ACHN (cell line): ENCODE measurements at places on chromosomes 2 and 18.
A peak's percentile ranks its signal among the peaks of the same experiment; 100 is the strongest.

DNA sequence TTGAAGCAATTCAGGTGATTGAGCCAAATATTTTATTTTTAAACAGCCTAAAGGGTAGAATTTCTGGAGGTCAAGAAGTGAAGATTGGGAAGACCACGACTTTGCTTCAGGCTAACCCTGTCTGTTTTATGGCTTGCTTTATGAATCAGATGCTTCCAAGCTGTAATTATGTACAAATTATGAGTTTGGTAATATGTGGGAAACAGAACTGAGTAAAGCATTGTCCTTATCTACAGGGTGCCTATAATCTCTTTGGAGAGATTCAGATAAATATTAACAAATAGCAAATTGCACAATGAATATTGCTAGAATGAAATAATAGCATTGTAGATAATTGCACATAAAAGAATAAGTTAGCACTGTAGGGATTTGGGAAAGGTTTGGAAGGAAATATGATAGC is 539.4 kb upstream of the CDH2 start:
- DNase-seq, result no peak

GRCh38 chr2:231017231-231017598 is 20.1 kb upstream of the C2orf72 start:
- no peak for DNase-seq

DNA sequence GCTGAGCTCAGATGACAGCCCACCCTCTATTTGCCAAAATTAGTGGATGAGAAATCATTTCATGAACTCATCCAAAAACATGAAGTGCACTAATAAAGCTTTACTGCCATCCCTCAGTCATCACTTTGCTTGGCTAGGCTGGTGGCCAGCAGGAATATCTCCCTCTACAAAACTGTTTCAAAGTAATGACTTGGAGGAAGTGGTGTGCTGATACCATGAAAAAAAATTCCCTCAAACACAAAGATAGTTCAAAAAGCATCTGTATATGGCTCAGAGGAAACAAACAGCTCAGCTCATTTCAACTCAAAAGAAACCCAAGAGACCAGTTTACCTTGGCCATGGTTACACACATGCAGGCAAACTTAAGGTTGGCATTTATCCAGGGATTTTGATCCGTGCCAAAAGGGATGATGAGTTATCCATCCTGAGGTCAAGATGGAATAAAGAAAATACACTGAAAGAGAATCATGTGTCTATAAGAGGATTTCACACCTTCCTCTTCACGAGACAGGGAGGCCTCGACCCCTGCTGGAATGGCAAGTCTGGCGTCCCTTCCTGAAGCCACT is 18.4 kb upstream of the WIPF1 start:
- no peak for DNase-seq

DNA sequence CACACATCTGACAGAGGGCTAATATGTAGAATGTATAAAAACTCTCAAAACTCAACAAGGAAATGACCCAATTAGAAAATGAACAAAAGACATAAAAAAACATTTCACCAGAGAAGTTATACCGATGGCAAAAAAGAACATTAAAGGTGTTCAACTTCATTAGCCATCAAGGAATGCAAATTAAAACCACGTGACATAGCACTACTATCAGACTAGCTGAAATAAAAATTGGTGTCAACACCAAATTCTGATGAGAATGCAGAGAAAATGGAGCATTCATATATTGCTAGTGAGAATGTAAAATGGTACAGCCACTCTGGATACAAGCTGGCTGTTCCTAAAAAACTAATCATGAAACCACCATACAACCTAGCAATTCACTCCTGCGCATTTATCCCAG is 128.0 kb downstream of the INSIG2 start:
- DNase-seq, result no peak

GRCh38 chr18:32881009-32881408 is 108.2 kb upstream of the KLHL14 start:
- DNase-seq, result no peak

DNA sequence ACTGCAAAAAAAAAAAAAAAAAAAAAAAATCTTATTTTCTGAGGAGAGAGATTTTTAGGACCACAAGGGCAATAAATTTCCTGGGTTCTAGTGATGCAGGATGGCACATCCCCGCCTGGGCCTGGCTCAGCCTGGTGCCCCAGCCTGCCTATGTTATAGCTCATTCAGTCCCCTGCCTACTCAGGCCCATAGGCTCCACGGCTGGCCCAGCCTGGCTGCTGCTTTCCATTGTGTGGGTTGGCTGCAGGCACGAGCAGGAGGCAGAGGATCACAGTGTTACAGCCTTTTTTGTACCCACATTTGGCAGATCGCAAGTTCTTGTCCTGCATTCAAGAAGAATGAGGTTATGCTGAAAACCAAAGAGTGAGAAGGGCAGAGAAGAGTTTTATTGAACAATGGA is 2.8 kb upstream of the SULT6B1 start:
- no peak for DNase-seq

DNA sequence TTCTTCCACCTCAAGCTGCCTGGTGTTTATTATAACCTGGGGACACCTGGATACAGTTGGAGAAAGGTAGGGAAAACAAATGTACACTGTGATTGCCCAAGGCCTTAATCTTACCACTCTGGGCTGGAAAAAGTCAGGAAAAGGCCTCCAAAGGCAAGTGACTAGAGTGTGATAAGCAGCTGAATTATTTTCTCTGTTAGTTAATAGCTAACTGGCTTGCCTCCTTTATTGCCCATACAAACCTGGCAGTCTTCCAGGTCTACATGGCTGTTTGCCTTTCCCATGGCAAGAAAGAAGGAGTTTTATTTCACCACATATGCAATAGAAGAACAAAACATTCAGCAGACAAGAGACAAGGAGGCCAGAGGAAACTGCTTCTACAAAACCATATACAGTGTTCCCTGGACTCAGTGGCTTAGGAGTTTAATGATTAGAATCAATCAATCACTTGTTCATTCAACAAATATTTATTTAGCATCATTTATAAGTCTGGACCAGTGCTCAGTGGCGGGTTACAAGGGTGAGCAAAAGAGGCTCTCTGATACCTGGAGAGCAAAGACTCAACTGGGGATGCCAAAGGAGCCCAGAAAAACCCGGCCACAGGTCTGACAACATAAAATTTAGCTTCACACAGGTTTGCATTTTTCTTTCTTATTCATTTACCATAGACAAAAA is 27.5 kb upstream of the SUCLG1 start:
- DNase-seq, result peak; percentile 80

GRCh38 chr2:229032608-229033234 is 238.4 kb downstream of the PID1 start:
- DNase-seq, result no peak

DNA sequence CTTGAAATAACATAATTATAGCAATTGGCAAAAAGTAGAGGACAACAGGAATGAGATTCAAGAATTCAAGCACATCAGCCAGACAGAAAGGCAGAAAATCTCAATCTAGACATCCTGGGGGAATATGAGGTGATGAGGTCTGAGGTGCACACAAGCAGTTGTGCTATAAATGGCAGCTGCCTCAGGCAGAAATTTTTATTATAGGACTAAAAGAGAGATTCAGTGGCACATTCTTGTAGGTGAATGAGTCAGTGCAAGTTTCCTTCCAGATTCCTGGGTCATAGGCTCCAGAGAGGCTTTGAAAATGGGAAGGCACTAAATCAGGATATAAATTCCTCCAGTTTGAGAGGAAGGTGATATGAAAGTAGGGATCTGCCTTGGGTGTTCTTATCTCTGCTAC is 127.2 kb upstream of the THSD7B start:
- DNase-seq, result no peak

- no peak for DNase-seq
Observed at GRCh38 chr2:218276986-218277755, 6.9 kb downstream of the PNKD start.

DNA sequence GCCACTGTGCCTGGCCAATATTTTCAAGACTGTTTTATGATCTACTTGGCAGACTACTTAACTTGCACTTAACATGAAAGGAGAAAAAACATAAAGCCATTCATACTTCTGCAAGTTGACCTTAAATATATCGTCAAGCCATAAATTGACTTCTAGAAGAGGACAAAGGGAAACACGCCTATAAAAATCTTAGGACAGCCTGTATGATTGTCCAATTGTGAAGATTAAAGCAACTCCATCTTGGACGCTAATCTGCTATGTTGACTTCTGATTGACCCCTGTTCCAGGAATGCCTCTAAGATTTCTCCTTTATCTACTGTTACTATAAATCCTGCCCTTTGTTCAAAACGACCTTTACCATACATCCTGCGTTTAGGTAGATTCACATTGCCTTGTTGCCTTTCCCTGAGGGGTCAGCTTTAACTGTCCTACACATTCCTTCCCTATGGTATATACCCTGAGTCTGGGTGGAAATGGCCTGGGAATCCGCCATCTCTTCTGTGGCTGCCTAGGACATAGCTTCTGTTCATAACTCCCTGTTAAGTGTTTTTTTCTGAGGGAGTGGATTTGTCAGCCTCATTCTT is 40.2 kb upstream of the SLC35F5 start:
- no peak for DNase-seq

DNA sequence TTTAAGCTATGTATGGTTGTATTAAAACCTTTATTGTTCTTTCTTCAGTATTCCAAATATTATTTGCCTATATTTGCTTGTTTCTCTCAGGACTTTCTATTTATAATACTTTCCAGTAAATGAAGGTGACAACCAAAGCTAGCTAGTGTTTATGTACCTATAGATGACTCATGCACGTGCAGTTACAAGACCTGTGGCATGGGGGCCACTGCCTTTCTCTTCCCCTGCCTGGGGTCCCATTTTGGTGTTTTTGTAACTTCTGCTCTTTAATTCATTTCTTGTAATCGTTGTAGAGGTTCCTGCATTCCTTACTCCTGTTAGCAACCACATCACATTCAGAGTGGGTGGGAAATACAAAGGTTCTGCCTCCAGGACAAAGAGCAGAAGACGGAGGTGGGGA is 364.6 kb downstream of the PTPRM start:
- no peak for DNase-seq

- DNase-seq, result no peak
Observed at GRCh38 chr2:237324837-237325236, 89.1 kb downstream of the COL6A3 start.

DNA sequence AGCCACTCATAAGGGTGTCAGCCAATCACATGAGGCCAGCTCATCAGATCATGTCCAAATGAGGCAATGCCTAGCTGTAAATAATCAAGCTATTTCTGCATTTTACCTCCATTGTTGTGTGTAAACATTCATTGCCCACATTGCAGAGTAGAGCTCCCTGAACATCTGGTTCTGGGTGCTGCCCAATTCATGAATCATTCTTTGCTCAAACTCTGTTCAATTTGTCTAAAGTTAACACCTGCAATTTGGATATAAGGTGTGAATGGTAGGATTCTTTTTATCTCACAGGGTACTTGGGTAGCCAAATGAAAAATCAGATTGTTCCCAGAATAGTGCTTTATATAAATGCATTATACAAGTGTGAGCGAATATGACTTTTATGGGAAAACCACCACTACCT is 345.5 kb upstream of the NT5C1B start:
- DNase-seq, result no peak

DNA sequence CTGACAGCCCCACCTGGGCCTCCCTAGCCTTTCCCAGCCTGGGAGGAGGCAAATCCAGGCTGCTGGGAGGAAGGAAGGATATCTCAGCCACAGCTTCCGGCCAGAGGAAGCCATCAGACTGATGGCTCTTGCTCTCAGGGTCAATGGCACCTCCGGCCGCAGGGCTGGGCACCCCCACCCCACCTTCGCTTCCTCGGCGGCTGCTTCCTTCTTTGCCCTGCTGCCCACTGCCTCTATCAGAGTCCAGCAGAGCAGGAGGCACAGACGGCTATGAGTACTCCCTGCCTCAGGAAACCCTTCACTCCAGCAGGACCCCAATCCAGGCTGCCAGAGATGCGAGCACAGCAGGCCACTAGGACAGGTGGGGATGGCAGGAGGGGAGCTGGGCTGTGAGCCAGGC is 3.3 kb downstream of the SEMA4C start:
- DNase-seq, result no peak

- peak; percentile 4 for DNase-seq
Observed at GRCh38 chr18:63741769-63742168, 33.4 kb upstream of the SERPINB7 start.

DNA sequence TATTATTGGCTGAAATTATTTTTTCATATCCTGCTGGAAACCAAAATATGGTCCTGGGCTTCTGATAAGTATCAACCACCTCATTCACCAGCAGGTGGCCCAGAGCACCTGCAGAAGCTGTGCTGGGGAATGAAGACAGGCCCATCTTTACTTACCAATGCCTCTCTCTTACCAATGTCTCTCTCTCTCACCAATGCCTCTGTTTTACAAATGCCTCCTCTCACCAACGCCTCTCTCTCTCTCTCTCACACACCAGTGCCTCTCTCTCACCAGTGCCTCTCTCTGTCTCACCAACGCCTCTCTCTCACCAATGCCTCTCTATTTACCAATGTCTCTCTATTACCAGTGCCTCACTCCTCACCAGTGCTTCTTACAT is 2.3 kb upstream of the MAL start:
- DNase-seq, result peak; percentile 61

- DNase-seq, result no peak
Observed at GRCh38 chr2:100628506-100628905, 65.7 kb downstream of the PDCL3 start.

DNA sequence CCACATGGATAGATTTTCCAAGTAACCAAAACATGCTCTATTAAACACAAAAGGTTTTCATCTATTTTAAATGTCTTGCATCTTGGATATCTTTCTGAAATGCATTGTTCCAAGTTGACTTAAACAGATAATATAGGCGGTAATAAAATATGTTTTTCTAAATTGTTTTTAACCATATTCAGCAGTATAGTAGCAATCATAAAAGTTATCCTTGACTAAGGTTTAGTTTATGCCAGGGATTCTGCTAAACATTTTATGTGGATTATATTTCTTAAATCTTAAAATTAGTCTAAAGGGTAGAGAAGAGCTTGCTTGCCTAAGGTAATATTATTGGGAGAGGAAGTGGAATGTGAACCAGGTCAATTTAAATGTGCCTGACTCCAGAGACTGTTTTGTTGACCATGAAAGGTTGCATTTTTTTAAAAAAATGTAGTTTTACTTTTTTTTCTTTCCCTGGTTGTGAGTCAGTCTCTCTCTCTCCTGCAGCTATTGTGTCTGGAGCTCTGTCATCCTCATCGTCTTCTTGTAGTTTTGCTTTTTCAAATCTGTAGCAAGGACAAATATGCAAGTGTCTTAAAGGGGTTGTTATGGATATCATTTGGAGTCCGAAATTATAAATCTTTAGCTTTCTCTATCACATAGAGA is 309.1 kb upstream of the COL3A1 start:
- no peak for DNase-seq

GRCh38 chr2:101986376-101986775 is 5.4 kb upstream of the IL1R2 start:
- no peak for DNase-seq

- no peak for DNase-seq
Observed at GRCh38 chr2:229426464-229426863, 155.4 kb upstream of the PID1 start.

GRCh38 chr2:218401890-218402289 is 2.2 kb downstream of the CTDSP1 start:
- DNase-seq, result no peak
